ENCODE measurements at places on chromosomes 3 and 15. TPM values are rescaled to one million over a fixed set of nuclear protein-coding genes. Genes with fewer than 3 reads are reported as not detected.

The GOLGA6B gene
- not detected for total RNA-seq

The SLC28A2 gene
- total RNA-seq, result not detected

The ANKUB1 gene
- not detected for total RNA-seq

The SNTN gene
- not detected for total RNA-seq

The GALNT15 gene
- total RNA-seq, result 5.3 TPM
